ENCODE measurements at places on chromosomes 12 and 14.

GRCh38 chr12:114499338-114499737 is 93.4 kb upstream of the TBX5 start:
- no peak for DNase-seq

GRCh38 chr12:77387671-77388070 is 322.3 kb upstream of the E2F7 start:
- DNase-seq: no peak

GRCh38 chr14:75310295-75311111 is 31.9 kb downstream of the FOS start:
- peak; percentile 96 for DNase-seq

GRCh38 chr14:98185036-98185435 is 1087.0 kb downstream of the BCL11B start:
- DNase-seq: no peak

DNA sequence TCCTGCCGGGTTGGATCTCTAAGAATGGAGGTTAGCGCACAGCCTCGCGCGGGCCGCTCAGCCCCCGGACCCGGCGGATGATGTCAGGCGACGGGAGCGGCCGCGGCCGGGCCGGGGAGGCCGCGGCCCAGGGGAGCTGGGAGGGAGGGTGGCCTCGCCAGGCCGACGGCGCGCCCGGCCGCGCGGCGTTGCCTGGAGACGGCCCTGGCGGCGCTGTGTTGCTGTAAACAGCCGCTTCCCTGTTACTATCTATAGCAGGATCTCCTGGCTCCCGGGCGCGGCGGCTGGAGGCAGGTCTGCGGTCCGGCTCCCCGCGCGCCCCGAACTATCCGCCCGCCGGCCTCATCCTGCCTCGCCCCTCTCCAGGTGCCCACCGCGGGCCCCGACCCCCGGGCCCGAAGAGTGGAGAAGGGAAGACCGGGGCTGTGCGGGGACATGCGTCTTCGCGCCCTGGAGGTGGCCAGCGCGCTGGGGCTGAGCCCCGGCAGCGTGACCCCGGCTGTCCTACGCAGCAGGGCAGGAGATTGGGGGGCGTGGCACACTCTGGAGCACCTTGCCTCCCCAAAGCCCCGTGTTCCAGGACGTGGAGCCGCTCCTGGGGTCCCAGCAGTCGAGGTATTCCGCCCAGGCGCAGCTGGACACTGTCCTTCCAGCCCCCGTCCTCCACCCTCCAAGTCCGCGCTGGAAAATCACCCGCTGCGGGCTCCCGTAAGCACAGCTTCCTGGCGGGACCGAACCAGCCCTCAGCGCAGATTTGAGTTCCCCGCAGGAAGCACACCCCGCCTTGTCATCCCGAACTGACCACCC is 1.4 kb upstream of the FOS start:
- peak; percentile 94 for DNase-seq

DNA sequence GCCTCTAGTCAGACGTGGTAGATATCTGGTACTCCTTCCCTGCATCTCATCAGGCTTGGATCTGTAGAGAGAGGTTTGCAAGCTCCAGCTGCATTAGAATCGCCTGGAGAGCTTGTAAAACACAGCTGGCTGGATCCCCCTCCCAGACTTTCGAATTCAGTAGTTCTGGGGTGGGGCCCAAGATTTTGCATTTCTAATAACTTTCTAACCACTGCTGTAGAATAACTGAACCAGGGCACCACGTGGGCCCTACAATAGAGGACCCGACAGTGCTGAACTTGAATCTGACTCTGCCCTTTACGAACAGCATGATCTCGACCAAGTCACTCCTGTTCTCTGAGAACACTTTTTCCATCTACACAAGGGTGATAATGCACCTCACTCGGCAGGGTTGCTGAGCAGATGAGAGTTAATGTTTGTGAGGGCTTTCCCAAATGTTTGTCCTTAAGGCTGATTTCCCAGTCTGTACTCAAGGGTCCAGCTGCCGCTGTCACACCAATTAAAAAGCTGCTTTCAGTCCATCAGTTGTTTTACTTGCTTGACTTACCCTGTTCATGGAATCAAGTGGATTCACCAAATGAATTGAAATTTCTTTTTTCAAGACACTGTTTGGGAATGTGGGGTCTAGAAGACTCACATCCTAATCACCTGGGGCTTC is 86.6 kb upstream of the SLC24A4 start:
- DNase-seq: no peak

- peak; percentile 85 for DNase-seq
Measured at GRCh38 chr12:113467502-113468364, 3.9 kb downstream of the LHX5 start.

GRCh38 chr12:52951640-52952039 is 2.7 kb downstream of the KRT18 start:
- DNase-seq: peak; percentile 50

DNA sequence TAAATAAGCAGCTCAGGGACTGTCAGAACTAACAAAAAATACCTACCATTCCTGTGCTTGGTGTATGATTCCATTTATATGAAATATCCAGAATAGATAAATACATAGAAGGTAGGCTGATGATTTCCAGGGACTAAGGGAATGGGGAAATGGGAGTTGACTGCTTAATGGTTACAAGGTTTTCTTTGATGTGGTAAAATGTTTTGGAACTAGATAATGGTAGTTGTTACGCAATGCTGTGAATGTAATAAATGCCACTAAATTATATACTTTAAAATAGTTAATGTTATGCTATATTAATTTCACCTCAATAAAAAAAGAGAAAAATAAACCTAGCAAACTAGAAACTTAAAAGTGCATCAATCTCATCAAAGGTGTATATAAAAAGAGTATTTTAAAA is 41.1 kb downstream of the CEP83 start:
- no peak for DNase-seq

GRCh38 chr12:99282624-99283023 is 364.9 kb upstream of the GARIN6 start:
- no peak for DNase-seq

DNA sequence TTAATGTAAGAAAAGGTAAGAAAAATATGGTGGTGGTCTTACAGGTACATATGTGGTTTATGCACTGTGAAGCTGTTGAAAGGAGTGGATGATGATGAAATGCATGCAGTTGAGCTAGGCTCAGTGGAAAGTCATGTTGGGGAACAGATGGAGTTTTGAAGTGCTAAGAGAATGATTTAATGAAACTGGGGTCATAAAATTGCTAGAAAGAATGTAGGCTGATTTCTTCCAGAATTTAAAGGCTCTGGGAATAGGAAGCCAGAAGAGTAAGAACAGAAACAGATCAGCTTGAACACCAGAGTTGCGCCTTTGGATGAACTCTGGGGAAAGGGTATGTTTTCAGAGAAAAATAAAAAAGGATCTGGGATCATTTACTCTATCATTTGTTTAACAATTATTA is 146.5 kb downstream of the MON2 start:
- no peak for DNase-seq

Data from DMS53 (cell line).